ENCODE measurements at places on chromosomes 13 and 19. TPM values are rescaled to one million over a fixed set of nuclear protein-coding genes. Genes with fewer than 3 reads are reported as not detected.

The SLITRK1 gene
- polyA plus RNA-seq: not detected

The TSHZ3 gene
- polyA plus RNA-seq: not detected

The KANK3 gene
- not detected for polyA plus RNA-seq

The KIR3DL1 gene
- polyA plus RNA-seq: not detected

The NKG7 gene
- polyA plus RNA-seq: 12.6 TPM

The FOXA3 gene
- not detected for polyA plus RNA-seq

The ONECUT3 gene
- not detected for polyA plus RNA-seq

The RXFP2 gene
- polyA plus RNA-seq: not detected

The MYH14 gene
- polyA plus RNA-seq: not detected

The RNF225 gene
- polyA plus RNA-seq: not detected

The KRTDAP gene
- not detected for polyA plus RNA-seq

The POLR1G gene
- 5.7 TPM for polyA plus RNA-seq

The FCAR gene
- polyA plus RNA-seq: 0.63 TPM

The EVI5L gene
- 1.3 TPM for polyA plus RNA-seq

The CLEC4M gene
- polyA plus RNA-seq: not detected

The F10 gene
- polyA plus RNA-seq: not detected

The NDUFA11 gene
- polyA plus RNA-seq: 299 TPM

The PGLYRP1 gene
- polyA plus RNA-seq: not detected

The ZNF460 gene
- polyA plus RNA-seq: 9.2 TPM

The PDE4C gene
- not detected for polyA plus RNA-seq

The MAB21L1 gene
- polyA plus RNA-seq: not detected

The C3 gene
- not detected for polyA plus RNA-seq

Data from naive B cell (primary cell).